ENCODE measurements at places on chromosomes 16 and 17.
A peak's percentile ranks its signal among the peaks of the same experiment; 100 is the strongest.

DNA sequence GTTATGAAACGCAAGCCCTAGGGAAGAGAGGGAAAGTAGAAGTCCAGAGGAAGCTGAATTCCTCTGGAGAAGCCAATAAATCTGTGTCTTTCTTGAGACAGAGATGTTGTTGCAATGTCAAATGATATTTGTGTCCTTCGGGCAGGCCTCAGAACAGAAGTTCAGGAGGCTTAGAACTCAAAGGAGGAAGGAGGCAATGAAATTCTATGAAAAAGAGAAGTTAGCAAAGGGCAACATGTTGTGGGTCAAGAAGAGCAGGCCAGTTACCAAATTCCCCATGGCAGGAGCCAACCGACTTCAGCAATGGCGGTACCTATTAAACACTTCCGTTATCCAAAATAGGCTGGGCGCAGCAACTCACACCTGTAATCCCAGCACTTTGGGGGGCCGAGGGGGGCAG lies 109.0 kb upstream of the DHX40 start:
- DNase-seq = no peak

GRCh38 chr16:61362585-61362984 lies 673.7 kb downstream of the CDH8 start:
- DNase-seq = no peak

DNA sequence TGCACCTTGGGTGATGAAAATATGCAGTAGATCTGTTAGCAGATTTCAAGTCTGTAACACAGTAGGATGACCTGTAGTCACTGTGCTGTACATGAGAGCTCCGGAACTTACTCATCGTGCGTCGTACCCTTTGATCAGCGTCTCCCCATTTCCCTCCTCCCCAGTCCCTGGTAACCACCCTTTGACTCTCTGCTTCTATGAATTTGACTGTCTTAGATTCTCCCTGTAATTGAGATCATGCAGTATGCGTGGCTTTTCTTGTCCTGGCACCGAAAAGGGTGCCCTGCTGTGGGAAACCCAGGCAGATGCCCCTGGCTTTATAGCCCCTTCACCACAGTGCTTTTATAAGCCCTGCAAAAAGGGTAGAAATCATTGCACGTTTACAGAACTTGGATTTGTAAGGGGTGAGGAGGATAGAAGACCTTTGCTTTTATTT lies 20.5 kb downstream of the CLEC16A start:
- DNase-seq = no peak

DNA sequence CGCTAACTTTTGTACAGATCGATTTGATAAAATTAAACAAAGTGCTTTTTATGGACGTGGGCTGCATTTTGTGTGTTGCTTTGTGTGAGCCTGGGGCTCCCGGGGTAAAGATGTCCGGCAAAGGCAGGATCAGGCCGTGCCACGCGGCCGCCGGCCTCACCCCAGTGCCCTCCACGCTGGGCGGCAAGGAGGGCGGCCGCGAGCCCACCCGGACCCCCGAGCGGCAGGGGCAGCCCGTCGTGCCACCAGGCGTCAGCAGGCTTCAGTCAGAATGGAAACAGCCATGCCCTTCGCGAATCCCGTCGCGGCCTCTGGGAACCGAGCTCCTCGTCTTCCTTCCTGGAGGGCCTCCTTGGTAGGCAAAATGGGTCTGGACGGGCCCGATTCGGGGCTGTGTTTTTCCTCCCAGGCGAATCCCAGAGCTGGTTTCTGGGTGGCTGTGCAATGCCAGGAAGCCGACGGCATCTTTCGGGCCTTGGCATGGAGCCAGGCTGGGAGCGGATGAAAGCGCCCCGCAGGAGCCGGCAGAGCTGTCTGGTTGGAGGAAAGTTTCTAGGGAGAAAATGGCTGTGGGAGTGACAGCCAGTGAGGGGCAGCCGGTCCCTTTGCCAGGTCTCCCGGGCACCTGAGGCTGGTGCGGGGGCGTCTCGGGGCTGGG lies 5.5 kb downstream of the SOX8 start:
- no peak for DNase-seq

DNA sequence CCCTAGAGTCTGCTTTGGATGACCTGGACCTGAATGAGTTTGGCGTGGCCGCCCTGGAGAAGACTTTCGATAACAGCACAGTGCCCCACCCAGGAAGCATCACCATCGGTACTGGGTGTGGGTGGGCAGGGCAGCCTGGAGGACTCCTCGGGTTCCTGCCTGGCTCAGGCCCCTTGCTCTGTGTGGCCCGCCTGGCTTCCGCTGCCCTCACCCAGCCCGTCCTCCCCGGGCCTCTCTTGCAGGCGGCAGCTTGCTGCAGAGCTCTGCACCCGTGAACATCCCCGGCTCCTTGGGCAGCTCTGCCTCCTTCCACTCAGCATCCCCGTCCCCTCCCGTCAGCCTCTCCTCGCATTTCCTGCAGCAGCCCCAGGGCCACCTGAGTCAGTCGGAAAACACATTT lies 24.5 kb downstream of the UNC13D start:
- DNase-seq = no peak

- no peak for DNase-seq
These were observed 36.0 kb downstream of the ZFHX3 start for GRCh38 chr16:73011926-73012325.

DNA sequence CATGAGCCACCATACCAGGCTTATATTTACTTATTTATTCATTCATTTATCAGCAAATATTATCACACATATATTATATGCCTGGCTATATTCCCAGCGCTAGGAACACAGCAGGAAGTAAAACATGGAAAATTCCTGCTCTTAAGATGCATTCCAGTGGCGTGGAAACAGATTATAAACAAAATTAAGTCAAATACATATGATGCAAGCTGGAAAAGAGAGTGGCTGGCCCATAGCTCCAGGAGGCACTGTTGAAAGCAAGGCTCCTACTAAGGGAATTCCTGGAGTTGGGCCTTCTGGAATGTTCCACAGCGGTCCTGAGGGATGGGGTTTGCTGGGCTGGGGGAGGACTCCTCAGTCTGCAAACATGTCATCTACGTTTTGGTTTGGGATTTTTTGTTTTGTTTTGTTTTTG lies 18.4 kb downstream of the ADCY9 start:
- DNase-seq = no peak

DNA sequence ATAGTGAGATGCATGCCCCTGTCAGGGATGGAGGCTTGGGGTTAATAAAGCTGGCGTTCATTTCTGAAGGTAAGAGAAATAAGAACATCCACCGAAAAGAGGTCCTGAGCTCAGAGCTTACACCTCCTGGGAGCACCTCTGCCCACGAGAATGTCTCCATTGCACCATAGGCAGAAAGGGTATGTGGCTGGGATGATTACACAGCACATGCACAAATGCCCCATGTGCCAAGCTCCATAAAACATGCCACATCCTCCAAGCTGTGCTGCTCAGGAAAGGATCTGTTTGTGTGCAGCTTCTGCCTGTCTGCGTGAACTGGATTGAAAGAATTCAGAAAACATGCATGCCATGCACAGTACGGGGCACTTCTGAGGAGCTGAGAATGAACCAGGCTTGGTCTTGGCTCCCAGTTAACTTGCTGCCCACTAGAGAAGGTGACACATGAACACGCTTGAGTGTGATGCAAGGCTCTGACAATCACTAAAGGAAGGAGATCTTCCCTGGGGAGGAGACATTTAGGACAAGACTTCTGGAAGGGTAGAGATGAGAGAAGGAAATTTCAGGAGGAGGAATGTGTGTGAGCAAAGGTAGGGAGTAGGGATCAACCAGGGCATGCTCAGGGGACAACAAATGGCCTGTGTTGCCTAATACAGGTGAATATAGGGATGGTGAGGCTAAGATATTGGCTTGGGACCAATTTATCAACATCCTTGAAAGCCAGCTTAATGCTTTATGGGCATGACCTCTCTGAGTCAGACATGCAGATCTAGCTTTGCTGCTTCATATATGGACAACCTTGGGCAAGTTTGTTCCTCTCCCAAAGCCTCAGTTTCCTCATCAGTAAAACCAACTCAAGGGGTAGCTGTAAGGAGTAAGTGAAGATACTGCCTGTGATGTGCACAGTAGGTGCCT lies 32.0 kb upstream of the SMPD3 start:
- DNase-seq = no peak

- no peak for DNase-seq
These were observed 1.4 kb downstream of the BAIAP2 start for GRCh38 chr17:81036197-81036941.

DNA sequence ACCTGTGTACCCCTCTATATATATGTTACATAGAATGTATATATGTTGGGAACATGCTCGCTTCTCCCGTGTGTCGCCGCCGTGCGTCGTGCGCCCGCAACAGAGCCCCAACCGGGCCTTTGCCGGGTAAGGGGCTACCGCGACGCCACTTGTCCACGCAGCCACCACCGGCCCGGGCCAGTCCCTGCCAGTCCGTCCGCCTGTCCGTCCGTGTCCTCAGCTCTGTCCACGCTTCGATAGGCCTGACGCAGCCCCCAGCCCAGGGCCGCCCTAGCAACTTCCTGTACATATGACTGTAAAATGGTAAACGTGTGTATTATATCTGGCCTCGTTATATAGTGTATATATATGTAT lies 25.9 kb downstream of the SREBF1 start:
- no peak for DNase-seq

DNA sequence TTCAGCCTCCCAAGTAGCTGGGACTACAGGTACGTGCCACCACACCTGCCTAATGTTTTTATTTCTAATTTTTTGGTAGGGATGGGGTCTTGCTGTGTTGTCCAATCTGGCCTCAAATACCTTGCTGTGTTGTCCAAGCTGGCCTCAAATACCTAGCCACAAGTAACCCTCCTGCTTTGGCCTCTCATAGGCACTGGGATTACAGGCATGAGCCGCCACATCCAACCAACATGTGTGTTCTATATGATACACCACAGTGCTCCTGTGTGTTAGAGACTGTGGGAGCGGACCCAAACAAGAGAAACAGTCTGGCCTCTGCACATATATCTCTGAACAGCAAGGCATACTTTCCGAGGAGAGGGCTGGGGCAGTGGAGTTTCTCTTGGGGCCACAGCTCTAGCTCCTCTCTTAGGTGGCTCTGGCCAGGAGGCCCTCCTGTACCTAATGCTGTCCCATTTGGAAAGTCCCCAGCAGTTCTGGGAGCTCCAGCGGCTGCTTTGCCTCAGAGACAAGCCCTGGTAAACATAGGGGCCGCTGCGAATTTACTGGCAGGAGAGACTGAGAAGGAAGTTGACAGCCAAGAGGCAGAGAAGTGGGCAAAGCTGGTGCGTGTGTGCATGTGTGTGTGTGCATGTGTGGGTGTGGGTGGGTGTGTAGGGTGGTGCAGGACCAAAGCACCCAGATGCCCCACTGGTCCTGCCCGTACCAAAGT lies 95.0 kb downstream of the RAB11FIP4 start:
- no peak for DNase-seq

GRCh38 chr17:2157675-2158395 lies 102.9 kb downstream of the HIC1 start:
- DNase-seq = peak; percentile 71

DNA sequence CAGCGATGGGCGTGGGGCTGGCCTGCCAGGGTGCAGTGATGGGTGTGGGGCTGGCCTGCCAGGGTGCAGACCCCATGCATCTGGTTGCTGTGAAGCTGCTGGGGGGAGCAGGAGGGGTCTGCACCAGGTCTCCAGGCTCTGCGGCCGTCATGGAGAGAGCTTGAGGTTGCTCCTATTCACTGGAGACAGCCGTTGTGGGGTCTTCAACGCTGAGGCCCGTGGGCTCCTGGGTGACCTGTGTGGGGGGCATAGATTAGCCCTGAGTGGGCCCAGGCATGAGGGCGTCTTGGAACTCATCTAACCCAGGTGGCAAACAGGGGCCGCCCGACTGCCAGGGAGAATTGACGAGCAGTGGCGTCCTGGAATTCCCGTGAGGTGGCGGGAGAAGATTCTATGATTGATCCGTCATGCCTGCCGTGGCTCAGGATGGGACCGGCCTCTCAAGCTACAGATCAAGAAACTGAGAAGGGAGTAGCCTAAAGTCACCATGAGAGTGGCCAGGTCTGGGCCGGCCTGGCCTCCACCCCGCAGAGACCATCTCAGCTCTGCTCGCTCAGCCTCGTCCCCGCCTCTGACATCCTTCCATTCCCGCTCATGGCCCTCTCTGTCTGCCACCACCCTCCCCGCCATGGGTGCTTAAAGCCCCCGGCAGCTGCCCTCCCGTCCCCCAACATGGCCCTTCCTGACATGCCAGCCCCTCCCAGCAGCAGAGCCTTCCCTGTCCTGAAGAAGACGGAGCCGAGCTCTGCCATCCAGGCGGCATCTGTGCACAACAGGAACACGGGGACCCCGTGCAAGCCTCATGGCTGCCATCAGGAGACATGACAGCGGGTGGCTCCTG lies 50.7 kb upstream of the ACSF3 start:
- DNase-seq = no peak

- peak; percentile 92 for DNase-seq
These were observed 9.3 kb upstream of the ABCC12 start for GRCh38 chr16:48164907-48165715.

DNA sequence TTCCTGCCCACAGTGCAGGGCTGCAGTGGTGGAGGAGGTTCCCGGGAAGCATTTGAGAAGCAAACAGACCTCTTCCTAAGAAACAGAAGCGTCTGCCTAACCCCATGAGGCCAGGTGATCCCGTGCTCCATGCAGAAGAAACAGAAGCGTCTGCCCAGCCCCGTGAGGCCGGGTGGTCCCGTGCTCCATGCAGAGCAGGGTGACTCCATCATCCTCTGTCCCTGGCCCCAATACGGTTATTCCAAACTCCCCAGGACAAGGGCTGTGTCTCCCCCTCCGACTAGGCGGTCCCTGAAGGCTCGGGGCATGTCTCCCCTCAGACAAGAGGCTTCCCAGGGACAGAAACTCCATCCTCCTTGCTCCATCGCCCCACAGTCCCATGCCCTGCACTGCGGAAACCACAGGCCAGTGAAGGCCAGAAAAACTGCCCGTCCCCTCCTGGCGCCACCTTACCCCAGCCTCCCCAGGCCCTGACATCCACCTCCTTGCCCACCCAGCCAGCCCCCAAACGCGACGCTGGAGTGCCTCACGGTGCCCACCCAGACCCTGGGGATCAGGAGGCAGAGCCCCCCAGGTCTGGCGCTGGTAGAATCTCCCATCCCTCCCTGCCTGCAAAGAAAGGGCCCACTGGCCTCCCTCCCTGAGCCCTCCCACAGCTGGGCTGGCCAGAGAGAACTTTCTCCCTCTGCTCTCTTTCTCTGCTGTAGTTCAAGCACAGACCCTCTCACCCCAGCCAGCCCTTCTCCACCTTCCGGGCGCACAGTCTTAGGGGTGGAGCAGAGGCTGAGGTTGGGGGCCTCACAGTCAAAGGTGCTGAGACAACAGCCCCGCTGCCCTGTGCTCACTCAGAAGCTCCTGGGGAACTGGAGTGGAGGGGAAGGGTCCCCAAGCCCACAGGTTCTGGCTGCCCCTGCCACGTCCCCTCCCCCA lies 30.6 kb upstream of the KRT17 start:
- no peak for DNase-seq

GRCh38 chr16:85310868-85311585 lies 198.8 kb upstream of the CIBAR2 start:
- no peak for DNase-seq

DNA sequence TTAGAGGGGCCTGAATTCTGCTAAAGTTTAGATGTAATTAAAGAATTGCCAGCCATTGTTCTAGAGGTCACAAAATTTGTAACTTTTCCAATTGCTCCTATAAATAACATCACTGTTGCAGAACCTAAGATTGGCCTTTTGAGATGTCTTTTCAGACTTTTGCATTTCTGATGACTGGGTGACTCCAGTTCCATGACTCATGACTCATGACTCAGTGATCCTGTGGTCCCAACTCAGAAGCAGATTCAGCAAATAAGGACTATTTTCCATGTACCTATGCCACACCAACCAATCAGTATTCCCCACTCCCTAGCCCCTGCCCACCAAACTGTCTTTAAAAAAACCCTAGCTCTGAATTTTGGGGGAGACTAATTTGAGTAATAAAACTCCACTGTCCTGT lies 740.9 kb downstream of the CDH8 start:
- no peak for DNase-seq

- no peak for DNase-seq
These were observed 3.4 kb downstream of the ALDOA start for GRCh38 chr16:30068750-30069610.

Measured in AG20443 (cell line).